ENCODE measurements at places on chromosomes 4 and X.
A peak's percentile ranks its signal among the peaks of the same experiment; 100 is the strongest.

- DNase-seq = no peak
Measured at GRCh38 chr4:156898373-156899117, 73.1 kb downstream of the PDGFC start.

- no peak for DNase-seq
Measured at GRCh38 chr4:145012841-145013240, 85.2 kb downstream of the ANAPC10 start.

- no peak for DNase-seq
Measured at GRCh38 chrX:101230636-101231035, 11.1 kb downstream of the DRP2 start.

DNA sequence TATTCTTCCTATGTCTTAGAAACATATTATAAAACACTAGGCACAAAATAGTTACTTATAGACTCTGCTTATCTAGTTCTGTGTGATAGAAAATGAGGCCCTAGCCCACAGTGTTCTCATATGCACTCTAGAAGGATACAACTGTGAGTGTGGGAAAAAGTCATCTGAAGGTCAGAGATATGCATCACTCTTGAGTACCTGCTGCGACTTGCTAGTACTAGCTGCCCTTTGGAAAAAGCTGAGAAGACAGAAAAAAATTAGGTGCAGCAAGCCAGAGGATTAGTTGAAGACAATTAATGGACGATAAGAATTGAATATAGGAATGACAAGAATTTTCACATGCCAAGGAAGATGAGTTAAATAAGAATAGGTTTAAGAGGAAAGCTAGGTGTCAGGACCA lies 61.3 kb downstream of the MTHFD2L start:
- DNase-seq = no peak

DNA sequence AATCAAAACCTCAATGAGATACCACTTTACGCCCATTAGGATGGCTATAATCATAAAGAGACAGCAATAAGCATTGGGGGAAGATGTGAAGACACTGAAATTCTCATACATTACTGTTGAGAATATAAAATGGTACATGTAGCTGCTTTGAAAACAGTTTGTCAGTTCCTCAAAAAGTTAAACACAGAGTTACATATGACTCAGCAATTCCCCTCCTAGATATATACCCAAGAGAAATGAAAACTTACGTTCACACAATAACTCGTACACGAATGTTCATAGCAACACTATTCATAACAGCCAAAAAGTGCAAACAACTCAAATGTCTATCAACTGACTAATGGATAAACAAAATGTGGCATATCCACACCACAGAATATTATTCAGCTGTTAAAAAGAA lies 36.6 kb downstream of the PHF8 start:
- DNase-seq = no peak

GRCh38 chrX:13007519-13008188 lies 32.7 kb downstream of the TMSB4X start:
- no peak for DNase-seq

DNA sequence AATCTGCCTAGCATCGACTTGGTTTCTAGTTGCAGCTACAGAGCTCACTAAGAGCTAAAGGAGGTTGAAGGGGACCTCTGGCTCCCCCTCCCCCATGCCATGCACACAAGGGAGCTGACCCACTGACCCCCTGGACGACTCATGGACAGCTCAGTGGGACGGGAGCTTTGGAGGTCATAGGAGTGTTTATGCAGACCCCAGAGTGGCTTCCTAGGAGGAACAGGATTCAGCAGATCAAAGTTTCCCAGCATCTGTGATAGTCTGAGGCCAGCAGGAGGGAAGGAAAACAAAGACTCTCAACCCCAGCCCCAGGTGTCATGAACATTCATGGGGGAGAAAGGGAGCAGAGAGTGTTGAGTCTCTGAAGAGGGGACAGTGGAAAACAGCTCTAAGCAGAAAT lies 104.4 kb downstream of the ARSF start:
- no peak for DNase-seq

DNA sequence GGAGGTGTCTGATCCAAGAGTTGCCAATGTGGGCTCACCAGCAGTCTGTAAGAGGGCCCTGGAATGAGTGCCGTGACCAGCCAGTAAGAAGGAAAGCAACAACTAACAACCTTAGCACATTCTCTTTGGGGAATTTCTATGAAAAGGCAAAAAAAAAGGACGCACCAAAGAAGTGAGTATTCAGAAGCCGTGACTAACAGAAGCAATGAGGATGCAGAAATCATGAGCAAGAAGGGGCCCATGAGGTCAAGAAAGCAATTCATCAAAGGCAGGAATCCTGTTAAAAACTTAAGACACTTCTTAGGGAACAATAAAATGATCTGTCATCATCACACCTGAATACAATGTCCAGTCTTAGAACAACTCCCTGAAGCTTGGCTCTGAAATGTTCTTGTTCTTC lies 260.5 kb downstream of the RAPGEF2 start:
- DNase-seq = no peak

DNA sequence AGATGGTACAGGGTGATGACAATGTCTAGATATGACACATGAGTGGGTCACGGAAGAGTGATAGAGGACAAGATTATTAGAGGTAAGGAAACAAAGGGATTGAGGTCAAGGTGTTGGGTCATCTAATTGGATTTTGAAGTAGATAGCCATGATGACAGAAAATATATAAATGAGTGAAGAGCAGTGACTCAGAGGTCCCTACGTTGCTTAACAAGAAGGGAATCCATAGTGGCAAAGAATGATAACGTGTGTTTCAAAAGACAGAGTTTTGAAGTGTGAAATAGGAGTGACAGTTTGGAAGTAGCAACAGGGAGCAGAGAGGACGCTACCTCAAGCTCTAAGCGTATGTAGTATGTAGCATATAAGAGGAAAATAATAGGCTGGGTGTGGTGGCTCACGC lies 22.2 kb upstream of the CAMK2D start:
- DNase-seq = no peak

GRCh38 chrX:123713841-123714240 lies 19.0 kb downstream of the THOC2 start:
- no peak for DNase-seq

GRCh38 chr4:123477711-123478209 lies 81.2 kb downstream of the SPRY1 start:
- peak; percentile 40 for DNase-seq

DNA sequence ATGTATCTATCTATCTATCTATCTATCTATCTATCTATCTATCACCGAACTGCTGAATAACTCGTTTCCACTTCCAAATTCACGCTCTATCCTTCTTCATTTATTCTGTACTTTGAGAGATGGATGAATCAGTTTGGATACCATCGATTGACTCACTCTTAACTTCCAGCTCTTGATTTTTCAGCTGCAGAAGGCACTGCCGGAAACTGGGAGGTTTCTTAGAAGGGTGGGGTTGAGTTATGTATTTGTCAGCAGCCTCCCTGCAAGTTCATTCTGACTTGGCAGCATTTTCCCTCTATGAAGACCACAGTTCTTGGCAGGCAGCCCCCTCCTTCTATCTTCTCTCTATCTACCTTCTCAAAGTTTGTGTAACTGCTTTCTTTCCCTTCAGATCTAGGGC lies 112.0 kb upstream of the MAGEB18 start:
- DNase-seq = no peak

DNA sequence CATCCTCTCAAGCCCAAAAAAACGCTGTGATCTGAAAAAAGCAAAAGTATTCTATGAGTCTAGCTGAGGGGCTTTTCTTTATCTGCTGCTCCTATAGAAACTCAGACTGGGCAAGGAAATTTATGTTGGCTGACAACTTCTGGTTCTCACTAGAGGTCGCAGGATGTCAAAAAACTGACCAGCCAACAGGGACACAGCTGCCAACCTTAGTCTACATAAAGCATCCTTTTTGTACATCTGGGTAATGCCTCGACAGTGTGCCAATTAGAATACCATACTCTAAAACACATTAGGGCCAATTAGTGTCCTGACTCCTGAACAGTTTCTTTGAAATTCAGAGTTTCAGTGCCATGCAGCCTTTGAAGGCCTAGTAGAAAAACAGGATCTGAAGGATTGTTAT lies 8.8 kb upstream of the TLL1 start:
- DNase-seq = no peak

DNA sequence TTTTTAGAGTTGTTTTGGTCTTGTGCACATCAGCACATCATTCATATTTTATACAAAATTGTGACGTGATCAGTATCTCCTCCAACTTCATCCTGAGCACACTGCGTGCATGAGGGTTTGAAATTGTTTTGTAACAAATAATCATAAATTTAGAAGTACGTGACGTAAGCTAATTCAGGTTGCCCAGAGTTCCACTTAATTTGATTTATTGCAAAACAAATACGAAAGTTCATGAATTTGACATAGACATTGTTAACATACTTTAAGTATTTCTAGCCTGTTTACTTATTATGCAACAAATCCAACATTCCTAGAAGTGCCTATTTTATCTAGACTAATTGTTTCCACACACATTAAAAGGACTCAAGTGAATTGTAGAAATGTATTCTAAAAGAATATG lies 48.3 kb downstream of the MAP7D3 start:
- no peak for DNase-seq

- no peak for DNase-seq
Measured at GRCh38 chr4:100881283-100881682, 363.5 kb upstream of the EMCN start.

- DNase-seq = no peak
Measured at GRCh38 chr4:141174457-141174856, 41.2 kb upstream of the RNF150 start.

DNA sequence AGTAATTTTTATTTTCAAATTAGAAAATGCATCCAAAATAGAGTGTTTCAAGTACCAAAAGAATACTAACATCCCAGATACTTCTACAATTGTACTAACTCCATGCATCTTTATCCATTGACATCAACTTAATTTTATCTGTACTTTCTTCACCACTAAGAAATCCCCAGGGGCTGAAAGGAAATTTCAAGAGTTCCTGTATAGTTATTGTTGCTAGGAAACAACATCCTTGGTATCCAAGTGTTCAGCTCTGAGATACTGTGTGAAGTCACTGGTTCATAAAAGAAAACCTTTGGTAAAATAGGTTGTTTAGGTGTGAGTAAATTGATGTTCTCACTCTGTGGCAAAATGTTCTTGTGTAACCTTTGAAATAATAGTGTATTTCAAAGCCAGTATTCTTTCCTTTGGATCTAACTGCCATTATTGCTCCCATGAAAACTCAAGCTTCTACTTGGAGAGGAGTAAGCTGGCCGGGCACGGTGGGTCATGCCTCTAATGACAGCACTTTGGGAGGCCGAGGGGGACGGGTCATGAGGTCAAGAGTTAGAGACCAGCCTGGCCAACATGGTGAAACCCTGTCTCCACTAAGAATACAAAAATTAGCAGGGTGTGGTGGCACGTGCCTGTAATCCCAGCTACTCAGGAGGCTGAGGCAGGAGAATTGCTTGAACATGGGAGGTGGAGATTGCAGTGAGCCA lies 72.9 kb downstream of the COMMD8 start:
- no peak for DNase-seq

DNA sequence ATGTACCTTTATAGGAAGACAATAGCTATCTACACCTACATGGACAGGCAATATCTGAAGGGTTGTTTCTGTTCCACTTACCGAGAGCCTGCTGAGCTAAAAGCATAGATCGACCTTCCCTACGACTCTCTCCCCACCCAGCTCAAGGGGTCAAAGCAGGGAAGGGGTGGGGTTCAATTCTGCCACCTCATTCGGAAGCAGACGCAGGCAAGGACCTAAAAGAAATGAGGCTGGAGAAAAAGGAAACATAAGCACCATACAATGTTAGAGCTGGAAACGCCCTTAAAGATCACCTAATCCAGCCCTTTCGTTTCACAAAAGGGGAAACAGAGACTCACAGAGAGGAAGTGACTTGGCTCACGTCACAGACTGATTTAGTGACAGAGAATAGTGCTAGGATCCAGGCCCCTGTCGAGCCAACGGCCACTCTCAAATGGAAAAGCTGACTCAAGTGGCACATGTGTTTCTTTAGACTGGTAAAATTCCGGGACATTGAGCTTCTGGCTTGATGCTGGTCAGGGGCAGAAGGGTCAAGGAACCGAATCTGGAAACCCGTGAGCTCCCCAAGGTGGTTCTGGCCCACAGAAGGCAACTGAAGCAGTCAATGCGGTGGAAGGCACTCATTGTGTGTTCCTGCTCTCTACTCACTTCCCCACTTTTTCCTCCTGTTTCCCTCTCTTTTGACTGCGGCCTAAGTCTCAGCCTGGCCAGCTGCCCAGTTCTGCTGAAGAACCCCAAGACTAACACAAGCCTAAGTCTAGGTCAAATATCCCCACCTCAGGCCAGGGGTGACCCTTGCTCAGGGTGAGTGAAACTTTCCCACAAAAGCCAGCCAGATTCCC lies 7.5 kb downstream of the SEPTIN6 start:
- no peak for DNase-seq

- no peak for DNase-seq
Measured at GRCh38 chr4:8355306-8355705, 85.2 kb downstream of the ACOX3 start.

DNA sequence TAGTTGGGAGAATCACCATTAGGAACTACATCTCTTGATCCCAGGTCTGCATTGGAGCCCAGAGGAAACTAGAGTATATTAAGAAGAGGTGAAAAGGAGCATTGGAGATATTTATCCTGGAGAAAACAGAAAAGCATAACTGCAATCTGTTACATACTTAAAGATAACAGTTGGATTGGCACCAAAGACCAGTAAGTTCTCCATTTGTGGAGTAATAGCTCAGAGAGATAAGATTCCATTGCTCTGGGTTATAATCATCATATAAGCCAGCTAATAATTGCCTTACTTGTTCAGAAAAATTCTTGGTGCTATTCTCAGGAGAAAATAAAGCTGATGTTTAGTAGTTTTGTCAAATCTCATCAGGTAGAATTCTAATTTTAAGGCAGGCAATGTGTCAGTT lies 20.6 kb downstream of the GRPR start:
- no peak for DNase-seq

GRCh38 chrX:118000518-118000917 lies 116.1 kb downstream of the KLHL13 start:
- no peak for DNase-seq

GRCh38 chrX:72305286-72306084 lies at the start of gene CITED1:
Gene CITED1 (minus strand): TSS chrX:72305914. CDS start chrX:72302869, 3,045 bp downstream.
- no peak for DNase-seq

GRCh38 chrX:17588303-17588702 lies 149.0 kb upstream of the SCML1 start:
- DNase-seq = no peak

GRCh38 chr4:148205476-148205875 lies 236.7 kb downstream of the NR3C2 start:
- DNase-seq = no peak

DNA sequence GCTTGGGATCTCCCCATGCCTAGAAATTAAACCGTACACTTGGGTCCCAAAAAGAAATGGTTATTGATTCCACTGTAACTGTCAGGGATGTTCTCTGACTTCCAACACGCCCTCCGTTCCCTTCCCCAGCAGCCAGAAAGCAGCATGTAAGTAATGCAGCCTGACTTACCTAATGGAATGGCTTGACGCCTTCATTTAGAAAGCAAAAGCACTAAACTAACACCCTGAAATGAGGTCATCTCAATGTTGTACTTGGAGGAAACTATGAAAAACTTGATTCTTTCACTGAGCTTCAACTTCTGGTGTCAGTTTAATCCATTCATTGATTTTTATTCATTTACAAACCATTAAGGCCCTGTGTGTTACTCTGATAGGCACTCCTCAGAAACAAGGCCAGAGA lies 110.8 kb upstream of the NOCT start:
- no peak for DNase-seq
